Mesothelial cell of epicardium (in vitro differentiated cells): ENCODE measurements at places on chromosomes 5 and 9.

GRCh38 chr9:107683566-107683965 is 194.0 kb upstream of the KLF4 start:
- DNase-seq, result no peak

GRCh38 chr9:69469136-69469535 is 144.1 kb downstream of the ENTREP1 start:
- DNase-seq, result no peak

DNA sequence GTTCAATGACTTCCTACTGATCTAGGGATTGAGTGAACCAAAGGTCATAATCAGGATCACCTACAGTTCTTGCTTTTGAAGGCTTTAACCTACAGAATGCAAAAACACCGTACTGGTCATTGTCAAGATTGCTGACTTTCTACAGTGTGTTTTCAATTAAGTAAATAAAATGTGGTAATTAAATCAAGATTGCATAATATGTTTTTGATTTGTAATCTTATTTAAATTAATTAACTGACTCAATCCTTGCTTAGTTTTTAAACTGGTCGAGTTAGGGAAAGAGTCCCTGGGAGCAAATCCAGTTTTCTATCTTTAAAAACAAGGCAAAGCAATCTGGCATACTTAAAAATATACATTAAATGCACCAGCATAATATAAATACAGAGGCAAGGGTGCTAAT is 125.9 kb downstream of the NFIB start:
- DNase-seq, result no peak

DNA sequence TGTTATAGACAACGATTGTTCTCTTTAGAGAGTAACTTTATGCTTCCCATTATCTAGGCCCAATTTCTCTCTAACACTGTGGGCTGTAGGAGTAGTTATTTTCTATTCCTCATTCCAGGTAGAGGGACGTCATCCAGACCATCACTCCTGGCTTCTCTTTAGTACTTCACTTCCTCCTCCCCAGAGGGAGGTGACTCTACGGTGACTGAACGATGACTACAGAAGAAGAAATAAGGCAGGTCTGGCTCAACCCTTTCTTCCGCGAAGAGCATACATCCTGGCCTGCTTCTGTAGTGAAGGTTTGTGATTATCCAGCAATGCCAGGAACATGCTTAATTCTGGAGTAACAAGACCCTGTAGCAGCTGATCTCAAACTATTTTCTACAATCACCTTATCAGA is 50.8 kb downstream of the HMGCR start:
- DNase-seq, result no peak

GRCh38 chr5:134648425-134649162 is at the start of gene SEC24A:
TSS of gene SEC24A (plus strand) at chr5:134648785. CDS start at chr5:134649077, 292 bp downstream.
- peak; percentile 88 for DNase-seq

- no peak for DNase-seq
Observed at GRCh38 chr5:6606884-6607558, 25.8 kb downstream of the NSUN2 start.

- DNase-seq, result no peak
Observed at GRCh38 chr9:110188991-110189390, 19.0 kb downstream of the C9orf152 start.

GRCh38 chr9:89555451-89556375 is 49.1 kb upstream of the GADD45G start:
- DNase-seq, result no peak

GRCh38 chr5:76681287-76681686 is 34.6 kb upstream of the F2R start:
- no peak for DNase-seq

- DNase-seq, result no peak
Observed at GRCh38 chr5:30928956-30929355, 264.5 kb upstream of the CDH6 start.

GRCh38 chr5:1007221-1007680 is 1.4 kb upstream of the NKD2 start:
- DNase-seq, result peak; percentile 19

DNA sequence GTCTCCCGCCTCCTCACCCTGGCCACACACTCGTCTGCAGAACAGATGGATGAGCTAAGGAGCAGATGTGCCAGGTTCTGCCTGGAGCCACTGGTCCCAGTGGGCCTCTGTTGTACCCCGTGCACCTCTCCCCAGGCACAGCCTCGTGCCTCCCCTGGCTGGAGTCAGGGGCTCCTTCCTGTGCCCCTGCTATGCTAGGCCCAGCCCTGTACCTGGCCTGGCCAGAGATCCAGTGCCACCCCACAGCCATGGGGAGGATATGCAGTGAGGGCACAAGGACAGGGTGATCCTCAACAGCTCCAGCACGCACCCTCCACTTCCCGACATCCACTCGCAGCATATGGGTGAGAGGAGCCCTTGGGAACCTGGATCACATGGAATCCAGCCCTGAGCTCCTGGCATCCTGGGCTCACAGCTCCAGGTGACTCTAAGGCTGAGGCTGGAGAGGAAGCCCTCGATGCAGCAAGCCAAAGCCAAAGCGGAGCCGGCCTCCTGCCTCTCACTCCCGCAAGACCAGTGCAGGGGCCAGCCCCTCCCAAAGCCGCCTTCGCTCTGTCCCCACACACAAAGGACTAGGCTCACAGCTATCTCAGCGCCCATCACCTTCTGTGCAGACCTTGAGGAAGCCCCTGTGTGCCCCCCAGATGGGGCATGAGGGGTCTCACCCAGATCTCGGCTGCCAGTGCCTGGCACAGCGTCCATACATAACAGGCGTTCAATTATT is 23.7 kb upstream of the ADAMTS2 start:
- DNase-seq, result peak; percentile 13

DNA sequence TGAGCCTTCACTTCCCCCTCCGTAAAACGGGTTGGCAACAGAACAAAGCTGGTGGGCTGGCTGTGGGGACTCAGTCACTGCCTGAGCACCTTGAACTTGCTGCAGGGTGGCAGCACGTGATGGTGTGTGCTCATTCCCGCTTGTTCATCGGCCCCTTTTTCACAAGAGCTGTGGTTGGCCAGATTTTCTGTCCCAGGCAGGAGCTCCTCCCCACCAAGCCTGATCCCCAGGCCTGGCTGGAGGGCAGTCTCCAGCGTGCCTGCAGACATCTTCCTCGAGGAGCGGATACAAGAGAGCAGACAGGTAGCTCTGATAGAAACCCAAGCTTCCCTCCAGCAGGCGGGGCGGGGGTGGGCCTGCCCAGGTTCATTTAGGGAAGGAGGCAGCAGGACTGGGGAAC is 61.9 kb upstream of the ORM1 start:
- DNase-seq, result no peak

GRCh38 chr9:129174724-129175514 is 3.1 kb downstream of the IER5L start:
- DNase-seq, result peak; percentile 67

DNA sequence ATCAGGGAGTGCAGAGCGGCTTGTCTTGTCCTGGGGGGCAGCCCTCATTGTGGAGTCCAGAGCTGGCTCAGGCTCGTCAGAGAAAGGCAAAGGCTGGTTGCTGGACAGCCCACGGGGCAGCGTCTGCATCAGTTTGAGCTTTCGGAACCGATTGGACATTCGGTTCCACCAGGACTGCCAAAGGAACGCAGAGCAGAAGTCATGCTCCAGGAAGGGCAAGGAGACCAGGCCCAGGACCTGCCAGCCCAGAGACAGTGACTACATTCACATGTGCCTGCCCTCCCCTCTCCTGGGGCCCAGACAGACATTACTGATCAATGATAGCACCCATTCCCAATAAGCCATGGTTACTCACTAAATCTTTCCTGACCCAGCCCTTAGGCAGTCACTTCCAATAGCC is 18.1 kb downstream of the ANKS6 start:
- DNase-seq, result no peak

DNA sequence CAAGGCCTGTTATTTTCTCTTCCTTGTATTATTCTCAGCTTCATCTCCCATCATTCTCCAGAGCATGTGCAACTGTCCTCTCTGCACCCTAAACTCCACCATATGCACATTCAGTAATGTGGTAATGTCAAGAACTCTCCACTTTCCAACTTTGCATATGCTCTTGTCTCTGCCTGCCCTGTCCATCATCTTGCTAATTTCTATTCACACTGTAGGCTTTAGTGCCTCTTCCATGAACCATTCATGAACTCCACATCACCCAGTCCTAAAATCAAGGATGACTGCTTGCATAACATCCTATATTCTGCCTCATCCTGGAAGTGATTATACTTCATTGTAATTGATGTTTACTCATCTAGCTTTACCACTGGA is 354.8 kb downstream of the PDE4D start:
- no peak for DNase-seq

DNA sequence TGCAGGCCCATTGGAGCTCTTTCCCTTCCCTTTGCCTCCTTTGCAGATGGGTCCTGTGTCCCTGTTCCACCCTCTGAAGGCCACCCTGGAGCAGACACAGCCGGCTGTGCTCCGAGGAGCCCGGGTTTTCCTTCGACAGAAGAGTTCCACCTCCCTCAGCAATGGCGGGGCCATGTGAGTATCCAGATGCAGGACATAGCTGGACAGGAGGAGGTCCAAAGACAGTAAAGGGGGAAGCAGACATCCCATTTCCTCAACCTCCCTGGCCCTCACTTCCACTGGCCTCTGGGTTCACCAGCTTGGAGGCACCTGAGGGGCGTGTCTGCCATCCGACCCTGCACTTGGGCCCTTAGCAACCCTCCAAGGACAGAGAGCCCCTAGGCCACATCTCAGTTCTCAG is 237.9 kb downstream of the CACNA1B start:
- DNase-seq, result no peak
